Urinary bladder (tissue), 4 donors: ENCODE measurements at places on chromosomes 12 and 14. TPM values are rescaled to one million over a fixed set of nuclear protein-coding genes. Genes with fewer than 3 reads are reported as not detected.

The NTS gene
- total RNA-seq: 27.4 TPM

The CLBA1 gene
- 4.7 TPM for total RNA-seq

The GALNT9 gene
- total RNA-seq: 2.4 TPM

The CLEC4D gene
- 0.32 TPM for total RNA-seq

The PMEL gene
- total RNA-seq: 1.5 TPM

The TPPP2 gene
- total RNA-seq: not detected

The MAP3K9 gene
- total RNA-seq: 2.7 TPM

The PPP1R36 gene
- 1.8 TPM for total RNA-seq

The GALNT6 gene
- 1.1 TPM for total RNA-seq

The MCRS1 gene
- total RNA-seq: 23.0 TPM
